ENCODE measurements at places on chromosomes 3 and 15.

- DNase-seq = no peak
Observed at GRCh38 chr3:146156666-146157314, 4.2 kb downstream of the PLOD2 start.

- no peak for DNase-seq
Observed at GRCh38 chr3:125651244-125651643, 55.9 kb upstream of the OSBPL11 start.

DNA sequence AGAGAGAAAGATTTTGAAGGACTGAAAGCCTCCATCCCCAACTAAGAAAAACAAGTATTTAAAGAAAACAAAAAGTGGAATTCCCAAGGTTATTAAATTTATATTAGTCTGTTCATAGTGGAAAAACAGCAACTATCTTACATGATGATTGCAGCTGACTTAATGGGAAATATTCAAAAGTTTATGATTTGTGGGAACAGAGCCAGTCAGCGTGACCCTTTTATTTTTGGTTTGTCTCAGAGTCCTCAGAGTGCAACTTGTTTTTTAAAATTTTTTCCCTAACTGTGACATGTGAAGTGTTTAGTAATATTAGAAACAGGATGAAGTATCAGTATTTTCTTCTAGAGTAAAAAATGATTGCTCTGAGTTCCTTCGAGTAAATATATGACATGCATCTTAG is 441.9 kb upstream of the MCTP2 start:
- DNase-seq = no peak

DNA sequence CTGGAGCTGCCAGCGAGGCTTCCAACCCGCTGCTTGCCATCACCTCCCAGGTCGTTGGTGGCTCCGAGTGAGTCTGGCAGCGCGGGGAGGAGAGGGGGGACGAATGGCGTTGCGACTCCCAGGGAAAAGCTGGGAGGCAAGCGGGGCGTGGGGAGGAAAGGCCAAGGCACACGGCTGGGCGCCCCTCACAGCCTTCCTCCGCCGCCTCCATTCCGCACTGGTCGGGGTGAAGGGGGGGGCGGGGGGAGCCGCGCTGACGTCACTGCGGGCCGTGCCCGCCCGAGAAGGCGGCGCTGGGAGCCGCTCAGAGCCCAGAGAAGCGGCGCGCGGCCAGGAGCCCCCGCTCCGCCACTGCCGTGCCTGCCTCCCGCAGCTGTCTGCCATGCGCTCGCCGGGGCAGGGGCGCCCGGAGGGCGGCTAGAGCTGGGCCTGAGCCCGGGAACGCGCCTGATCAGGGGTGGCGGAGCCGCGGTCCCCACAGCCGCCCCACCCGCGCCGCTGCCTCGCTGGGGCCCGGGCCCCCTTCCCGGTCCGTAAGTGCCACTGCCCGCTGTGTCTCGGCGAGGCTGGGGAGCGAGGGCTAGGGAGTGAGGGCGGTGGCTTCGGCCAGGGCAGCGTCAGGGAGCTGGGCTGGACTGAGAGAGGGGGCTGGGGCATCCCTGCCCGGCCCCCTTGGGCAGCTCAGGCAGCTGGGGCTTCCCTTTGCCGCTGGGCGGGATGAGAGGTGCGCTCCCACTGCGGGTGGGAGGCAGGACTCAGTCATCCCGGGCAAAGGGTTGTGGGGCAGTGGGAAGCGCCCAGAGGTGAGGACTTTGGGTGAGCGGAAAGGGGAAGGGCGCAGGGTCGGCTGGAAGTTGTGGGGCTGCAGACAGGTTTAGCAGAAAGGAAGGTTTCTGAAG is 27.8 kb upstream of the POLG start:
- no peak for DNase-seq

DNA sequence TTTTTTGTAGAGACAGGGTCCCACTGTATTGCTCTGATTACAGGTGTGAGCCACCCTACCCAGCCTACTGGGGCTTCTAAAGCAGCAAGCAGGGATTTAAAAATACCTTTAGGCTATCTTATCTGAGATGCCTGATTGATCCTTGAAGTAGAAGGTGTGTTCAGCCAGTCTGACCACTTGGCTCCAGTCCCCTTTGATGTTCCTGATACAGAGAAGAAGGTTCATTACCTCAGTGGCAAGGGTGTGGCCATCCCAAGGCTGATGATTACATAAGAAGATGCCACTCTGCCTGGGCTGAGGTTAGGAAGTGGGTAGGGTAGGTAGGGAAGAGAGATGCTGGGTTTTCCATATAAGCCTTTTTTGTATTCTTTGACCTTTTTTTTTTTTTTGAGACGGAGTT is 11.2 kb upstream of the DCAF1 start:
- no peak for DNase-seq

GRCh38 chr15:90291679-90292356 is 26.3 kb downstream of the NGRN start:
- DNase-seq = peak; percentile 66

DNA sequence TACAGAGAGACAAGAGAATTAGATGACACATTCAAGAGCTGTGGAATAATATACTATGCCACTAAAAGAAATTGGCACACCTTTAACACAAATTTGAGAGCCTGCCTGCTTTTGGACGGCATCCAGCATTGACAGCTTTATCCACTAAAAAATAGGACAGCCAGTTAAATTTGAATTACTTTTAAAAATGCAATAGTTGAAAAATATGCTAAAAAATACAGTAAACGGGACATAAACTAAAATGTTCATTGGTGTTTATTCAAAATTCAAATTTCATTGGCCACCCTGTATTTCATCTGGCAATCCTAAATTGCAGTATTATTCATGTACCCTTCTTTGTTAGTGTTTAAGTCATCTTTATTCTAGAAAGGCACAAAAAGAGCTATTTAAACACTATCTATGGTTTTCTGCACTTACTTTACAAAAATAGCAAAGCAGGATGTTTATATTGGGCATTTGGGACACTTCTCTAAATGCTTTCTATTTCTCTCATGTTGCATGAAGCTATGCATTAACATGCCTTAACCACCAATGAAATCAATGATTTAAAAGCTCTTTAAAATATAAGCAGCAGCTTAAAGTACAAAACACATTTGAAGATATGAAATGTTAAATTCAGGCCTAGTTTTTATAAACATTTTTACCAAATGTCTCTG is 160.1 kb downstream of the NEK10 start:
- no peak for DNase-seq

DNA sequence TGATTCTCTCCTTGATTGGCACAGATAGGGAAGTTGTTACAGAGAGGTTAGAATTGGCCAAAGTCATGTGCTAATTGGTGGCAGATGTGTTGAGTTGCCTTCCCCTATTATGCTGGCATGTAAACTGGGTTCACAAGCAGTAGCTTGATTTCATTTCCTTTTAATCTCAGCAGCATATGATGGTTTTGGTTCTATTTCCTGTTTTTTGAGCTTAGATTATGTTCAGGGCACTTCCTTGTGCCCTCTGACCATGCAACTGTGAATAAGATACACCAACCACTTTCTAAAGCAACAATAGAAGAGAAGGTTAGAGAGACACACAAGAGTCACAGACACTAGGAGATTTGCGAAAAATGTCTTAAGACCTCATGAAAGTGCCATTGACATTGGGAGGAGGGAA is 16.5 kb downstream of the HPS3 start:
- no peak for DNase-seq

- DNase-seq = no peak
Observed at GRCh38 chr15:52185151-52185561, 6.0 kb downstream of the GNB5 start.

DNA sequence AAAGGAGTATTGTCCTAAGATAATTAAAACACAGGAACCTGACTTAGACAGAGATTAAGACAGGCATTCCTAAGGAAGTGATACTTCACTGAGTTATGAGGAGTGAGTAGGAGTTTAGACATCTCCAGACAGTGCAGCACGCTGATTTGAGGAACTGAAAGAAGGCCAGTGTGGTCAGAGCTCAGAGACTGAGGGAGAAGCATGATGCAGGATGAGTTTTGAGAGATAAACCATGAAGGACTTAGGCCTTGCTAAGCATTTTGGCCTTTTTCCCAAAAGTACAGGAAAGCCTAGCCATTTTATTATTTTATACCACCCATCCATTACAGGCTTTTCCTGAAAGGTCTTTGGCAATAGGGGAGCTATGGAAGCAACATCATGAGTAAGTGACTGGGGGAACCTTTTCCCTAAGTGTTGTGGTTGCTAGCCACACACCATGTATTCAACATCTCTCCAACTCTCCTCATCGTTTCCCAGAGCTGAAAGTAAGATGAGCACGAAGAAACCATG is 375.6 kb upstream of the TPRG1 start:
- no peak for DNase-seq

Measured in hematopoietic multipotent progenitor cell treated with erythropoietin and hydrocortisone succinate and interleukin-3 and kit ligand, for 15 days (in vitro differentiated cells).